HCT116 (cell line): ENCODE measurements at places on chromosomes 11 and 22. TPM values are rescaled to one million over a fixed set of nuclear protein-coding genes. Genes with fewer than 3 reads are reported as not detected.

The CDC42EP2 gene
- total RNA-seq: 15.4 TPM

The DAGLA gene
- 2.7 TPM for total RNA-seq

The LRRC56 gene
- 9.1 TPM for total RNA-seq

The TMEM191C gene
- total RNA-seq: 3.1 TPM

The CXCR5 gene
- total RNA-seq: not detected

The MPZL3 gene
- 8.7 TPM for total RNA-seq

The SERHL2 gene
- total RNA-seq: not detected

The SLC17A6 gene
- not detected for total RNA-seq

- H3K36me3 ChIP-seq: no peaks in the 10 kb centered on the region
- DNase-seq: no peak
- H3K4me1 ChIP-seq: no peaks in the 10 kb centered on the region
- no peak overlapping the region for H3K4me3 ChIP-seq
- H3K27ac ChIP-seq: no peak overlapping the region
These were observed 19.9 kb upstream of the CCDC86 start for GRCh38 chr11:60821827-60822599.

DNA sequence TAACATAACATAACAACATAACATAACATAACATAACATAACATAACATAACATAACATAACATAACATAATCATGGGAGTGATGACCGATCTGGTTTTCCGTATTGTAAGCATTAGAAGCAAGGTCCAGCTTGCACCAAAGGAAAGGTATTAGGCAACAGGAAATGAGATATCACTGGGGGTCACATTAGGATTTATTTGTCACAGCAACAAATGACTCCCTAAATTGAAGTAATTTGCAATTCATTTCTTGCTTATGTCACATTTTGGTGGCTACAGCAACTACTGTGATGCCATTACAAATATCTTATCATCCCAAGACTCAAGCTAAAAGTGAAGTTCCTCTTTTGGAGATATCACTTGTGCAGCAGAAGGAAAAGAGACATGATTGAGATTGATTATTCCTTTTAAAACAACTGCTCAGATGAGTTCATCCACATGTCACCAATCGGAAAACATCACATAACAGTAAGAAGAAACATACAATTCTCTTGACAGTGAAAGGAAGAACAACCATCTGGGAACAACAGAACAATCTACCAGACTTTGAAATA is 1331.1 kb upstream of the RAG2 start:
- no peak for DNase-seq
- H3K27ac ChIP-seq: no peak overlapping the region
- H3K36me3 ChIP-seq: no peaks in the 10 kb centered on the region
- H3K4me1 ChIP-seq: no peaks in the 10 kb centered on the region

- H3K36me3 ChIP-seq: no peaks in the 10 kb centered on the region
- no peaks in the 10 kb centered on the region for H3K27me3 ChIP-seq
- peaks cover 11% of the 10 kb centered on the region for H3K4me1 ChIP-seq
- no peak overlapping the region for H3K4me3 ChIP-seq
These were observed 20.3 kb upstream of the ZC3H12C start for GRCh38 chr11:110072930-110073329.

GRCh38 chr11:45906096-45906682 is 882 bp downstream of the FREY1 start:
- H3K36me3 ChIP-seq: no peaks in the 10 kb centered on the region
- no peak overlapping the region for H3K27ac ChIP-seq
- H3K4me3 ChIP-seq: no peak overlapping the region

GRCh38 chr11:60184824-60185511 is 2.1 kb upstream of the MS4A6A start:
- H3K27ac ChIP-seq: no peak overlapping the region
- H3K4me1 ChIP-seq: no peaks in the 10 kb centered on the region
- H3K36me3 ChIP-seq: no peaks in the 10 kb centered on the region

GRCh38 chr11:57555393-57555792 is 12.1 kb downstream of the UBE2L6 start:
- no peak overlapping the region for H3K4me3 ChIP-seq
- no peak overlapping the region for H3K27ac ChIP-seq
- H3K4me1 ChIP-seq: peaks cover 14% of the 10 kb centered on the region
- no peaks in the 10 kb centered on the region for H3K27me3 ChIP-seq

DNA sequence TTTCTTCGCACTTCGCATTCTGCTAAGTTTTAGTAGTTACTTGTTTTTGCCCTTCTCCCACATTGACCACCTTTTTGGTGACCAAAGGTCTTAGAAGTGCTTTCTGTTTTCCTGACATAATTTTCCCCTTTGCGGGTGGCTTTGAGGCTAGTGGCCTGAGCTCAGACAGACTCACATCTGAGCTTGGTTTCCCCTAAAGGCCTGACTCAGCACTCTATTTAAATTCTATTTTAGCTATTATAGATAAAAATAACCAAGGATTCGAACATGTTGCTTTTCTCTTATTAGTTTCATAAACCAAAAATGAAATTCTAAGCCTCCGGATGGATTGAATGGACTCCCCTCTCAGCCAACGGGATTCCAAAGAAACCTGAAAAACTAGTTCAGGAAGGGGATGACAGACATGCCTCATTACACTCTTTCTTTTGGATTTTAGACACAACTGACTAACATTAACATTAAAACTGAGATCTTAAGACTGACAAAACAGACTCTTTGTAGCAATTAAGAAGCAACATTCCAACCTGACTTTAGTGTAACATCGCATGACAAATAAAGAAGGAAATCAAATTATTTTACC is 258.5 kb downstream of the LUZP2 start:
- no peak for DNase-seq
- no peak overlapping the region for H3K27ac ChIP-seq
- no peaks in the 10 kb centered on the region for H3K27me3 ChIP-seq
- H3K4me3 ChIP-seq: no peak overlapping the region
- H3K4me1 ChIP-seq: no peaks in the 10 kb centered on the region
- no peaks in the 10 kb centered on the region for H3K36me3 ChIP-seq

DNA sequence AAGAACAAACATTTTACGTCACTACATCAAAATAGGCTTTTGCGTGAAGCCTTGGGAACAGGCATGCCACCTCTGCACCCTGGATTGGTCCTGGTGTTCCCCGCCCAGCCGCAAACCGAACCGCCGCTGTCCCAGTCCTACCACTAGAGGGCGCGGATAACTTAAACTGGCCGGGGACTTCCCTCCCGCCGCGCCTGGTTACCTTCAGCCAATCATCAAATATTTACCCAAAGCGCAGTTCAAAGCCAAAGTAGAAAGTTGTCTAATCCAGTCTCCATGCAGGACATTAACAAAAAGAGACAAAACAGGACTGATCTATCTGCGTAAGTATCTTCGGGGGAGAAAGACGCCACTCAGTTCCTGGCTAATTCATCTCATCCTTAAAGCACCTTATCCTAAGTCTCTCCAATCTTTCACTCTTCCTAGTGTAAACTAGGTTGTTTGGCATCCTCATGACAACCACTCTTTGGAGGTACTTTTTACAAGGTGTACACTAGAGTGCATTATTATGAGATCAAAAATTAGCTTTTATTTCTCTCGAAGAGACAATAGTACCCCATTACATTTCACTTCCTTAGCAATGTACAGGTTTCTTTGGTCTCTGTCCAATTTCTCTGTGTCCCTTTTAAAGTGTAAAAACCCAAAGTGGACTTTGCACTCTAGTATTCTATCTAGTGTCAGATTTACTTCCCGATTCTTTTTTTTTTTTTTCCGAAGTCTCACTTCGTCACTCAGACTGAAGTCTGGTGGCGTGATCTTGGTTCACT is 3.9 kb upstream of the CRY2 start:
- H3K27ac ChIP-seq: no peak overlapping the region
- H3K4me3 ChIP-seq: peak overlapping the region; percentile 4; the same call in 1 of the 2 replicates
- H3K36me3 ChIP-seq: no peaks in the 10 kb centered on the region
- H3K27me3 ChIP-seq: no peaks in the 10 kb centered on the region
- peak; percentile 90 for DNase-seq

DNA sequence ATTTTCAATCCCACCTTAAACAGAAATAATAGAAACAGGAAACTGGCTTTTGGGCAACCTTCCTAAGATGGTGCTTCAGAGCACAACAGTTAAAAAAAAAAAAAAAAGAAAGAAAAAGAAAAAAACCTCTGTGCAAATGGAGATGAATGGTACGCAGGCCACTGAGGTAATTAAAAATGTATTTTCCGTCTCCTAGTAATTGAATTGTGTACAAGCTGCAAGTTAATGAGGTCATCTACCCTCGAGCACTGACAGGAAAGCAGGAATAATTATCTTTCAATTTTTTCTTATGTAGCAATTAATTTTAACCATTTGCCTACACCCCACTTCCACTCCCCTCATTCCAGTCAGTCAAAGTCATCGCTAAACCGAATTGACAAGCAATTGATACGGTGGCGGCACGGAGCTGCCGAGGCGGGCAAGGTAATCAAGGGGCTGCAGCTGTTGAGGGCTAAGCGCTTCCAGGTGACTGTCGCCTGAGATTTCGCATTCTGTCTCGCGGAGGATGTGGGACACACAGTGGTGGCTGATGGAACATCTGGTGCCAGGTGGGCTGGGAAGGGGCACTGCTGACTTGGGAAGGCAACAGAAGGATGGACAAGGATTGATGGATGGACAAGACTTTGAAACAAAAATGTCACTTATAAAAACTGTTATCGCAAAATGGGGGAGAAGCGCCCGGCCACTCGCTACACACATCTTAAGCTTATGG is 109.4 kb downstream of the RCN1 start:
- H3K4me1 ChIP-seq: no peaks in the 10 kb centered on the region
- no peaks in the 10 kb centered on the region for H3K36me3 ChIP-seq
- no peak for DNase-seq
- no peak overlapping the region for H3K27ac ChIP-seq
- no peak overlapping the region for H3K4me3 ChIP-seq
- 0 out of 2 replicates have a peak, but pooled peaks cover 4% of the 10 kb centered on the region for H3K27me3 ChIP-seq

- H3K4me1 ChIP-seq: peaks cover 15% of the 10 kb centered on the region
- H3K4me3 ChIP-seq: no peak overlapping the region
- H3K27me3 ChIP-seq: no peaks in the 10 kb centered on the region
- no peak overlapping the region for H3K27ac ChIP-seq
- no peaks in the 10 kb centered on the region for H3K36me3 ChIP-seq
These were observed 13.4 kb downstream of the CKAP5 start for GRCh38 chr11:46832511-46833214.

- H3K27me3 ChIP-seq: no peaks in the 10 kb centered on the region
- no peak overlapping the region for H3K4me3 ChIP-seq
- H3K27ac ChIP-seq: no peak overlapping the region
- no peaks in the 10 kb centered on the region for H3K36me3 ChIP-seq
- no peaks in the 10 kb centered on the region for H3K4me1 ChIP-seq
These were observed 15.5 kb downstream of the GP1BB start for GRCh38 chr22:19738664-19739447.

- no peak overlapping the region for H3K27ac ChIP-seq
- H3K27me3 ChIP-seq: no peaks in the 10 kb centered on the region
- H3K36me3 ChIP-seq: no peaks in the 10 kb centered on the region
- DNase-seq: no peak
These were observed 13.8 kb downstream of the MRGPRF start for GRCh38 chr11:68999093-68999747.

DNA sequence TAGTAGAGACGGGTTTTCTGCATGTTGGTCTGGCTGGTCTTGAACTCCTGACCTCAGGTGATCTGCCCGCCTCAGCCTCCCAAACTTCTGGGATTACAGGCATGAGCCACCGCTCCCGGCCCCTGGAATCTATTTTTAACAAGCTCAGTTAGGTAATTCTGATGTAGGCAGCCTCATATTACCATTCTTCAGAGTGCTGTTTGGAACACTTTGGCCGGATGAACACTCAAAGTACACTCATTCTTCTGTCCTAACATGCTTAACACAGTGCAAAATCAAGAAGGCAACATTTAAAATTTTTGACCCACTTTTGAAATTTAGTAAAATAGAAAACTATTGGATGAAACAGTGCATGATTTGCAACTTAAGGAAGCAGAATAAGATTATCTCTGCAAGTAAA is 586.7 kb upstream of the CHORDC1 start:
- H3K27ac ChIP-seq: no peak overlapping the region
- H3K36me3 ChIP-seq: no peaks in the 10 kb centered on the region
- DNase-seq: no peak

- no peaks in the 10 kb centered on the region for H3K4me1 ChIP-seq
- no peaks in the 10 kb centered on the region for H3K27me3 ChIP-seq
- no peak for DNase-seq
- H3K27ac ChIP-seq: no peak overlapping the region
These were observed 94.3 kb upstream of the ARHGAP42 start for GRCh38 chr11:100592619-100593260.

- H3K27me3 ChIP-seq: no peaks in the 10 kb centered on the region
- no peak overlapping the region for H3K27ac ChIP-seq
These were observed 458.0 kb upstream of the ARHGAP42 start for GRCh38 chr11:100229086-100229485.

GRCh38 chr11:79896258-79896657 is 455.4 kb upstream of the TENM4 start:
- no peaks in the 10 kb centered on the region for H3K36me3 ChIP-seq
- H3K27ac ChIP-seq: no peak overlapping the region
- no peak overlapping the region for H3K4me3 ChIP-seq
- DNase-seq: no peak
- H3K4me1 ChIP-seq: no peaks in the 10 kb centered on the region
- H3K27me3 ChIP-seq: no peaks in the 10 kb centered on the region

GRCh38 chr11:126793596-126793995 is 207.0 kb downstream of the KIRREL3 start:
- H3K36me3 ChIP-seq: no peaks in the 10 kb centered on the region
- no peaks in the 10 kb centered on the region for H3K4me1 ChIP-seq
- H3K4me3 ChIP-seq: no peak overlapping the region
- no peak for DNase-seq

- H3K27me3 ChIP-seq: no peaks in the 10 kb centered on the region
- no peaks in the 10 kb centered on the region for H3K4me1 ChIP-seq
These were observed 28.0 kb downstream of the HSPA8 start for GRCh38 chr11:123033895-123034294.

GRCh38 chr11:111378861-111379601 is at the start of gene POU2AF1:
POU2AF1 (minus strand) TSS chr11:111379275; CDS start chr11:111379177, 98 bp downstream.
- no peak for DNase-seq
- no peak within 1 kb of the TSS for H3K4me3 ChIP-seq
- no peaks in the 10 kb centered on the region for H3K27me3 ChIP-seq

- no peaks in the 10 kb centered on the region for H3K36me3 ChIP-seq
- peaks cover 32% of the 10 kb centered on the region for H3K4me1 ChIP-seq
- DNase-seq: no peak
These were observed 22.8 kb downstream of the TCP11L1 start for GRCh38 chr11:33062137-33062536.

GRCh38 chr11:123351375-123351774 is 78.7 kb upstream of the GRAMD1B start:
- H3K4me3 ChIP-seq: no peak overlapping the region
- H3K4me1 ChIP-seq: no peaks in the 10 kb centered on the region
- no peak for DNase-seq

GRCh38 chr11:8292351-8292750 is 28.7 kb upstream of the LMO1 start:
- H3K27ac ChIP-seq: no peak overlapping the region
- H3K4me3 ChIP-seq: no peak overlapping the region
- no peak for DNase-seq
- H3K27me3 ChIP-seq: peaks cover 4% of the 10 kb centered on the region; the same call in 1 of the 2 replicates

DNA sequence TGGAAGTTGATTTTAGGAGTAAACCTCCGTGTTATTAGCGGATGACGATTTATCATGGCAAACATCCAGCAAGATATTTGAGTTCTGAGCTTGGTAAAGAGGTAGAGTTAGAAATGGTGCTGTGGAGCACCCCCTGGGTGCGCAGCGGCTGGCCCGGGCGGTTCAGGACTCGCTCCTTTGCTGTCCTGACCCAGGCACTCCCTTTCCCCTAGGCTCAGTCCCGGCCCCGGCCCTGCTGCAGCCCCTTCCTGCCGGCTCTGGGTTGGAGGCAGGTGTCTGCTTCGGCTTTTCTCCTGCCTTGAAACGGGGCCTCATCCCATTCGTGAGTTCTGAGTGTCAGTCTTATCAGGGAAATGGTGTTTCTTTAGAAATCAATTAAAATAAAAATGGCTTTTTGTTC is 33.4 kb downstream of the AP2A2 start:
- no peak overlapping the region for H3K27ac ChIP-seq
- no peaks in the 10 kb centered on the region for H3K4me1 ChIP-seq
- H3K4me3 ChIP-seq: no peak overlapping the region
- peaks cover 6% of the 10 kb centered on the region for H3K36me3 ChIP-seq
- DNase-seq: no peak
